Keratinocyte (primary cell): ENCODE measurements at places on chromosomes 6 and 20.

DNA sequence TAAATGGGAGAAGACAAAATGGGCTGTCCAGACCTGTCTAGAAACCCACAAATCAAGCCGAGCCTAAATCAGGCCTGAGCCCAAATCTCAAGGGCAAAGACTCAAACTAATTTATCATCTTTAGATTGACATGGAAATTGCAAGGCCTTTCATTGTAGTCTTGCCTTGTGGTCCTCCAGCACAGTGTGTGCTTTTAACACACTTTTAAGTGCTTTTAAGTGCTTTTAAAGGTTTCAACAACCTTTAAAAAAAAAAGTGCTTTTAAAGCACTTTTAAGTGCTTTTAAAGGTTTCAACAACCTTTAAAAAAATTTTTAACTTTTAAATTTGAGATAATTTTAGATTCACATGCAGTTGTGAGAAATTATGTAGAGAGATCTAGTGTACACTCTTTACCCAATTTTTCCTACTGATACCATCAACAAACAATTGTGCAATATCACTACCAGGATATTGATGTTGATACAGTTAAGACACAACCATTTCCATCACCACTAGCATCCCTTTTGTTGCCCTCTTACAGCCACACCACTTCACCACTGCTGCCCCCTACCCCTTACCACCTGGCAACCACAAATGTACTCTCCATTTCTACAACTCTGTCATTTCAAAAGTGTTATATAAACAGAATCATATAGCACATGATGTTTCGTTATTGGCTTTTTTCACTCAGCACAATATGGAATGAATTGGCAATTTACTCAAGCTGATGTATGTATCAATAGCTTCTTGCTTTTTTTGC, 23.1 kb upstream of the DCBLD1 start:
- no peak for DNase-seq

DNA sequence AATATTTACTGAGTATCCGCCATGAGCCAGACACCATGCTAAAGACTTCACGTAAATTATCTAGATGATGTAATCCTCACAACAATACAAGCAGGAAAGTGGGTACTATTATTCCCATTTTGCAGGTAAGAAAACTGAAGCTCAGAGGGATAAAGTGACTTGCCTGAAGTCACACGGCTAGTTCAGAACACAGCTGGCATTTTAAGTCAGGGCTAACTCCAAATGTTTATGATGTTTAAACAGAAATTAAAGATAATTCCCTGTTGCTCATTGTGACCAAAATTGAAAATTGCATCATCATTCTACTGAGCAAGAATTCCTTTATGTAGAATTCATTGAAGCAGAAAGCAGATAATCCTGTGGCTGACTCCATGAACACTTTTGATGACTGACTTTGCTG, 71.3 kb upstream of the STXBP5 start:
- DNase-seq, result no peak

DNA sequence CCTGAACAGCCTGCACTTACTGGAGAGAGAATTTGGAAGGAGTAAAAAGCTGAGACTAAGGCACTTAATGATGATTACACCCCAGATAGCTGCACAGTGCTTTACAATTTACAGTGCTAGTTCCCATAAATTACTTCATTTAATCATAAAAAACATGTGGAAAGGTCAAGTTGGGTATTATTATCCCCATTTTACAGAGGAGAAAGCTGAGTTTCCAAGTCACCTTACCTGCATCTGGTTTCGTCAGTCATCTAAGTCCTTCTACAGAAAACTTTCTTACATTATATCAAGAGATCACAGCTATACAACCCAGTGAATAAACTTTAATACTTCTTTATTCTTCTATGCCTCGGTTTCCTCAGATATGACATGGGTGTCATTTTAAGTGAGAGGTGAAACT, 3.3 kb downstream of the PTPRK start:
- DNase-seq, result no peak

DNA sequence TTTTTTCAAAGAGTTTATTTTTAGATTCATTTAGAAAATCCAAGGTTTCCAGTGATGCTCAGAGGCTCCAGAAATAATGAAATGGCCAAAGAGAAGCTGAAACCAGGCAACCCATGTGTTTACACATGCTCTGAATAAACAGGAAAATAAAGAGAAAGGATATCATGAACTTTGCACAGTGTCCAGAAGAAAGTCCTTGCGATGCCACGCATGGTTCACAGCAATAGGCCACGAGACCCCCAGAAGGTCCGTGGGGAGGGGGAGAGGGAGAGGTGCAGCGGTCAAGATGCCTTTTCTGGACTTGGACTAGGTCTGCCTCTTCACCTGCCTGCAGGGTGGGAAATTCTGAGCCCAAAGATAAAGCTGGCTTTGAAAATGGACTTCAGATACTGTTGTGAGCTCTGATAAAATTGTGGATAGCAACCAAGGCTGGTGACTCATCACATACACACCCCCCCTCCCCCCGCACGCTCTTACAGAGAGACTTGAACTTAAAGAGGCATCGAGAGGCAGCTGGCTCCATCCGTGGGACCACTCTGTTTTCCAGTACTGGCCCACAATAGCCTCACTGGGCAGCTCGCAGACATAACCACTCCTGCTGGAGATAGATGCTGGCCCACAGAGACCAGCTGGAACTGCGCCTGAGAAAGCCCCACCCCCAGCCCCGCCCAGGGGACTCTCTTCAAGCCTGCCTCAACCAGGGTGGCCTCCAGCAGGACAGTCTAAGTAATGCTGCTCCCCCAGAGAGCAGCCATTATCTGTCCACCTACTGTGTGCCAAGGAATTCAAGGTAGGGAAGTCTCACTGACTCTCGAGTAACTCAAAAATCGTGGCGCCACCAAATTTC, 21.2 kb upstream of the NFATC2 start:
- DNase-seq, result no peak

GRCh38 chr20:37220731-37221130, 40.9 kb downstream of the GHRH start:
- no peak for DNase-seq

- DNase-seq, result no peak
Observed at GRCh38 chr20:44069203-44070011, 117.6 kb downstream of the JPH2 start.

DNA sequence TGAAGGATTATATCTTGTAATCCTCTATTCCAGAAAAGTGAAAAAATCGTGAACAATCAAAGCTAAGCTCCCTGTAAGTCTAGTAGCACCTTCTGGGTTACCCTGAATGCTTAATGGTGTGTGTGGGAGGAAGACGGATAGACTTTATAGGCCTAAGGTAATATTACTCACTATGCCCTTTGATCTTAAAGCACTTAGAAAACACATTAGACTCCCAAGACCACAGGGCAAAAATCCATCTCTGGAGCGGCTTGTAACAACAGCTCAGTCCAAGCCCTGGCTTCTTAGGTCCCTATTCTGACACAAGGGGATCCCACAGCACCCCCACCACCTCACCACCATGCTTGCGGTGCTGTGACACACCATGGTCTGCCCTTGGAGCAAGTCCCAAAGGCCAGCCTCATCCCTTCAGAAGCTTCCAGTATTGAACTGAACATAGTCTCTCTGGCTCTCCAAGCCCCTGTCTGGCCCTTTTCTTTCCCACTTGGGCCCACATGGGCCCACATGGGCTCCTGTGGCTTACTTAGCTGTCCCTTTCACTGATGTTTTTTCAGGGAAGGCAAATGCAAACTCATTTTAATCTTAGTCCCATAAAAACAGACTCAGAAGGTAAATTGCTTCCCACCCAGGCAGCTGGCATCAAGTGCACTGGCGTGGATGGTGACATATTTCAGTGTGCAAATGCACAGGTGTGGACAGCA, 28.3 kb downstream of the C6orf132 start:
- DNase-seq, result no peak

- no peak for DNase-seq
Observed at GRCh38 chr6:12138381-12138780, 126.3 kb downstream of the HIVEP1 start.

DNA sequence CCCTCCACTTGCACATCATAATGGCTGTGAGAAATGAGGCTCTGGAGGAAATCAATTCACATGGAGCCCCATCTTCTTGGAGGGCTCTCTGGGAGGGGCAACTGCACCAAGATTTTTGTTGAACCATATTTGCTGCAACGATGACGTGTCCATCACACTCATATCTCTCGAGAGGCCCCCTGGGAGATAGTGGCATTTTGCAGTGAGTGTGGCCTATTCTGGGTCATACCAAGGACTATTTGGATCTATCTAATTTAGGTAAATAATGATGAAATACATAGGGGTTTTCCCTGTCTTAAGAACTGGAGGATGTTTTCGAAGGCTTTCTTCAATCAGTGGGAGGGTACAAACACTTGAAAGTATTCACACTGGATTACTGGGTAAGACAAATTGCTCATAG, 31.6 kb downstream of the CNR1 start:
- DNase-seq, result no peak

- DNase-seq, result peak; percentile 62
Observed at GRCh38 chr20:44720621-44720996, 5.4 kb downstream of the CCN5 start.

DNA sequence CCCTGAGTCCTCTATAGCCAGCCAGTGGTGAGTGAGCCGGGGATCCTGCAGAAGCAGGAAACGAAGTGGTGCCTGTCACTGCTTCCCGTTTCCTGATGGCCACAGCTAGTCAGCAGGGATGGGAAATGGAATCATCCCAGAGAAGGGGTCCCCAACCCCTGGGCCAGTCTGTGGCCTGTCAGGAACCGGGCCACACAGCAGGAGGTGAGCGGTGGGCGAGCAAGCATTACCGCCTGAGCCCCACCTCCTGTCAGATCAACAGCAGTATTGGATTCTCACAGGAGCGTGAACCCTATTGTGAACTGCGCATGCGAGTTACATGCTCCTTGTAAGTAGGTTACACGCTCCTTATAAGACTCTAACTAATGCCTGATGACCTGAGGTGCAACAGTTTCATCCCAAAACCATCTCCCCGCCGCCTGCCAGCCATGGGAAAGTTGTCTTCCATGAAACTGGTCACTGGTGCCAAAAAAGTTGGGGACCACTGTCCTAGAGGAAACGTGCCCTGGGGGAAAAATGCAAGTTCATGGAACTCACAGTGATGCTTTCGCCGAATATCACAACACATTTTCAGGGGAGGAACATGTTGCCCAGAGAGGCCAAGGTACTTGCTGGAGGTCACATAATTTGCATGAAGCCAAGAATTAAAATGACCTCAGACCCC, 113.8 kb downstream of the JPH2 start:
- no peak for DNase-seq

DNA sequence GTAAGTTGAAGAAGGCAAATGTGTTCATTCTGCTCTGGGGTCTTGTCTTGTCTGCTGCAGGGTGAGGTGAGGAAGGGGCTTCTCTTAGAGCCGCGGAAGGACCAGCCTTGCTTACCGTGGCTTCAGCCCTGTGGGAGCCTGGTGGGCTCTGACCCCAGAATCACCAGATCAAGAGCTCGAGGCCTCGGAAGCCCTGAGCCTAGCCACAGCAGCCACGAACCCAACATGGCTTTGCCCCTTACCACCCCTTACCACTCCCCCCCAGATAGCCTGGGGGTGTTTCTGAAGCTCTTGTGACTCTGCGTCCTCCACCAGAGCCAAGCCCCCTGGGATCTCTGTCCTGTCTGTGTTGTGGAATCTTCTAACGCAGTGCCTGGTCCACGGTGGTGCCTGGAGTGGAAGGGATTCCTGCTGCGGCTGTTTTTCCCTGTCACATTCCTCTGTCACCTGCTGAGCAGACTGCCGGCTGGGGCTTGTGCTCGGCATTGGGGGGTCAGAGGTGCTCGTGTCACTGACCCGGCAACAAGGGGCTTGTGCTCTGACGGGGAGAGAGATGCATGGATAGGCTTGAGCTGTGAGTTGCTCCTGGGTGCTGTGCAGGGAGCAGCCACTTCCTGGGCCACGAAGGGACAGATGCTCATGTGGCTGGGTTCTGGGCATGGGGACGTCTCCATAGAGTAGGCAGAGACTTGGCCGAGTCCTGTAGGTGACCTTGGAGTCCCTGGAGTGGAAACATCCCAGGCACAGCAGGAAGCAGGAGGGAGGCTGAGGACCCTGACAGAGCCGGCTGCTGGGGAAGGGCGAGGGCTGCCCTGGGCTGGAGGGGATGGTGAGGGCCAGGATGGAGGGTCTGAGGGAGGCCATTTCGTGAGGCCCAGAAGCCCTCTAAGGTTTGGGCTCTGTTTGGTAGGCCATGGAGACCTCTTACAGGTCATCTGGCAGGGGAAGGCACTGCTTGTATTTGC, 316.0 kb downstream of the QKI start:
- no peak for DNase-seq
